Esophagus muscularis mucosa (tissue), 4 donors: ENCODE measurements at places on chromosomes 1 and 21. TPM values are rescaled to one million over a fixed set of nuclear protein-coding genes. Genes with fewer than 3 reads are reported as not detected.

Gene ACTA1
- total RNA-seq = 0.42 TPM

GRCh38 chr1:95041491-95042165 is 31.1 kb downstream of the ALG14 start:
- H3K4me3 ChIP-seq = no peak overlapping the region
- no peak for DNase-seq
- H3K27ac ChIP-seq = peak overlapping the region; percentile 81
- H3K4me1 ChIP-seq = peaks cover 32% of the 10 kb centered on the region
- H3K27me3 ChIP-seq = no peaks in the 10 kb centered on the region

Gene TP73
- total RNA-seq = not detected

Gene ASB17
- total RNA-seq = not detected

GRCh38 chr1:234730770-234731568 is 121.0 kb upstream of the IRF2BP2 start:
- H3K4me3 ChIP-seq = no peak overlapping the region
- H3K4me1 ChIP-seq = peaks cover 39% of the 10 kb centered on the region
- no peak overlapping the region for H3K27ac ChIP-seq
- no peaks in the 10 kb centered on the region for H3K36me3 ChIP-seq

DNA sequence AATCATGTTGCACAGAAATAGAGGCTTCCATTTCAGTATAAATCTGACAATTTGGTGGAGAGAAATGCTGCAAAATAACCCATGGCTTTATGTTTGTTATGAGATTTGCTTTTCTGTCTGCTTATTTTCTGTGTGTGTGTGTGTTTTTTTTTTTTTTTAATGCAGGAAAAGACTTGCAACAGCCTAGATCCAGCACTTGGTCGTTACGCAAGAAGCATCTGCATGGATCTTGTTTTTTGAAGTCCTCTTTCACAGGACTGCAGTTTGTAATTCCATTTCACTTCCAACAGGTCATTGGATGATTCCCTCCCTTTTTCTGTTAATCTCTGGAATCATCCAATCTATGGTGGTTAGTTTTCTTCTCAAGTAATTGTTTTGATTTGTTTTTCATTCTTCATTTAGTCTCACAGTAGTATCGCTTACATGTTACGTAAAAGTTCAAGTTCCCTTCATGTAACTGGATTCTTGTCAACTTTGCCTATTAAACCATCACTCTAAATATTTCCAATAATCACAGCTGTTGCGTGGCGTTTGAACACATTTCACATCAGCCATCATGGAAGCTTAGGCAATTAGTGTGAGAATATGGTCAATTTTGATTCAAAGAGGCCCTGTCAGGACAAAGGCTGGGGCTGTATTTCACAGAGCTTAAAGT is 312.9 kb downstream of the NFIA start:
- no peaks in the 10 kb centered on the region for H3K27me3 ChIP-seq
- peaks cover 59% of the 10 kb centered on the region for H3K4me1 ChIP-seq
- H3K36me3 ChIP-seq = peaks cover 7% of the 10 kb centered on the region
- DNase-seq = no peak
- no peak overlapping the region for H3K4me3 ChIP-seq
- H3K27ac ChIP-seq = no peak overlapping the region

- no peak overlapping the region for H3K27ac ChIP-seq
- peaks cover 23% of the 10 kb centered on the region for H3K4me1 ChIP-seq
- H3K4me3 ChIP-seq = no peak overlapping the region
Observed at GRCh38 chr21:41932191-41932575, 21.6 kb downstream of the C2CD2 start.

DNA sequence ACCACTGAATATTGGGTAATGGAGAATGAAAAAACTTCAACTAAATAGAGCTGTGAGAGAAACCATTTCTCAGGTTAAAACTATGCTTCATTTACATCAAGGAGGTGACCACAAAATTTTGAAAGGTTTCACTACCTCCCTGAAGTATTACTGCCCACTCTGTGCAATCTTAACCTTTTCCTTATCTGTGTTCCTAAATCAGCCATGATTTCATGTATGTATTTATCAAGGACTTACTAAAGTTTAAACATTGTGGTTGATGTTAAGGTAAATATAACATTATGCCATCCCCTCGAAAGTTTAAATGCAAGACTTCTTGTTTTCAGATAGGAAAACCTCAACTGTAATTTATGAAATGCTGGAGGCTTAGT is 84.4 kb downstream of the CLEC20A start:
- no peaks in the 10 kb centered on the region for H3K36me3 ChIP-seq
- H3K4me1 ChIP-seq = peaks cover 3% of the 10 kb centered on the region
- H3K27me3 ChIP-seq = no peaks in the 10 kb centered on the region
- H3K4me3 ChIP-seq = no peak overlapping the region
- H3K27ac ChIP-seq = no peak overlapping the region

DNA sequence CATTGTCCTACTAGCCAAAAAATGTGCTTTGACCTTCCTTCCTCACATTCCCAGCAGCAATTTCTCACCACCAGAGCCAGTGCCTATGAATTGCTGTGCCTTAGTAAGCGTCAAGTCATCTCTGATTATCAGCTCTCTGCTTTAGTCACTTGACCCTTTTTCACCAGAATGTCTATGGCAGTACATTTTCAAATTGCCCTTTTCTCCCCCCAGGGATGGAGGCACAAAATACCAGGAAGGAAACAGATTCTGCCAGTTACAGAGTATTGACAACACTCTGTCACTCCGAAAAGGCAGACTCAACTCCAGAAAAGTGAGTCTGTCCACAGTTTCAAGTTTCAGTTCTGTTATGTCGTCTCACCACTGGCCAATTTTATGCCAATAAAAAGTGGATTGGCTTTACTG is 167.4 kb downstream of the TNFSF18 start:
- no peaks in the 10 kb centered on the region for H3K27me3 ChIP-seq
- no peak overlapping the region for H3K27ac ChIP-seq
- H3K36me3 ChIP-seq = no peaks in the 10 kb centered on the region
- DNase-seq = no peak
- peaks cover 20% of the 10 kb centered on the region for H3K4me1 ChIP-seq

GRCh38 chr1:145977486-145978470 is 13.3 kb downstream of the POLR3GL start:
- H3K27me3 ChIP-seq = no peaks in the 10 kb centered on the region
- peak overlapping the region; percentile 38 for H3K4me3 ChIP-seq
- DNase-seq = peak; percentile 94
- peaks cover 7% of the 10 kb centered on the region for H3K36me3 ChIP-seq
- peak overlapping the region; percentile 94 for H3K27ac ChIP-seq

GRCh38 chr1:151858030-151858746 is 4.7 kb upstream of the THEM5 start:
- no peak for DNase-seq
- no peak overlapping the region for H3K4me3 ChIP-seq
- H3K36me3 ChIP-seq = no peaks in the 10 kb centered on the region
- no peaks in the 10 kb centered on the region for H3K27me3 ChIP-seq

- no peak for DNase-seq
- H3K36me3 ChIP-seq = no peaks in the 10 kb centered on the region
Observed at GRCh38 chr1:50852889-50853288, 107.2 kb downstream of the FAF1 start.

DNA sequence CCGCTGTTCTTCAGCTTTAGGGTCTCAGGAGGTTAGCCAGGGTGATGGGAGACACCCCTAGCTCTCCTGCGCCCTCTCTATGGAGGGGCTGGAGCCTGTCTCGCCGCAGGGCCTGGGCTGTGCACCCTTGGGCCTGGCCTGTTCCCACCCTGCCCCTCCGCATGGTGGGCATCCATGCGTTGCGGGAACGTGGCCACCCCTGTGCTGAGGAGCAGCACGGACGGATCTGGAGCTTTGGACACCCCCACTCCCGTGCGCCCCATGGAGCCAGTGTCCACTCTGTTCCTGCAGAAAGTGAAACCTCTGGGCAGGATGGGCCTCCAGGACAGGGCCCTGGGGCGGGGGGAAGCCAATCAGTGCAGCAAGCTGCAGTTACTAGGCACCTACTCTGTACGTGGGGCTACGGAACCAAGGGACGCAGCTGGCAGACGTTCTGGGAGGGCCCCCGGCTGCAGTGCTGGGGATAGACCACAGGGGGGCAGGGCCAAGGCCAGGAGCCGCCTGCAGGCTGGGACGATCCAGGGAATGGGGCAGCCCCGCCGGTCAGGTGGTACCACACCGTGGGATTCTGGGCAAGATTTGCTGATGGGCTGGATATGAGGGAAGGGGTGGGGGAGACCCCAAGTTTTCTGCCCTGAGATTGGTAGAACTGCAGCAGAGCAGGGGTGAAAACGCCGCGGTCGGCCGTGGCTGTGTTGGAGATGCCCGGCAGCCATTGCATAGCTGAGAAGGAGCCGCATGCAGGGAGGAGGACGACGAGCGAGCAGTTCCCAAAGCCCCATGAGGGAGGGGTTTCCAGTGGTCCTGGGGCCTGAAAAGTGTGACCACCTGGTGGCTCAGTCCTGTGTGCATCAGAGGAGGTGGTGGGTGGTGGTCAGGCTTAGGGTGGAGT is 43.3 kb downstream of the TP73 start:
- no peak overlapping the region for H3K27ac ChIP-seq
- no peak overlapping the region for H3K4me3 ChIP-seq
- H3K4me1 ChIP-seq = peaks cover 8% of the 10 kb centered on the region
- no peaks in the 10 kb centered on the region for H3K27me3 ChIP-seq
- no peaks in the 10 kb centered on the region for H3K36me3 ChIP-seq

Gene GPR52
- total RNA-seq = 5.0 TPM

- no peak for DNase-seq
- no peaks in the 10 kb centered on the region for H3K36me3 ChIP-seq
- H3K4me3 ChIP-seq = no peak overlapping the region
- no peaks in the 10 kb centered on the region for H3K27me3 ChIP-seq
Observed at GRCh38 chr1:166721145-166721544, 118.1 kb upstream of the POGK start.

DNA sequence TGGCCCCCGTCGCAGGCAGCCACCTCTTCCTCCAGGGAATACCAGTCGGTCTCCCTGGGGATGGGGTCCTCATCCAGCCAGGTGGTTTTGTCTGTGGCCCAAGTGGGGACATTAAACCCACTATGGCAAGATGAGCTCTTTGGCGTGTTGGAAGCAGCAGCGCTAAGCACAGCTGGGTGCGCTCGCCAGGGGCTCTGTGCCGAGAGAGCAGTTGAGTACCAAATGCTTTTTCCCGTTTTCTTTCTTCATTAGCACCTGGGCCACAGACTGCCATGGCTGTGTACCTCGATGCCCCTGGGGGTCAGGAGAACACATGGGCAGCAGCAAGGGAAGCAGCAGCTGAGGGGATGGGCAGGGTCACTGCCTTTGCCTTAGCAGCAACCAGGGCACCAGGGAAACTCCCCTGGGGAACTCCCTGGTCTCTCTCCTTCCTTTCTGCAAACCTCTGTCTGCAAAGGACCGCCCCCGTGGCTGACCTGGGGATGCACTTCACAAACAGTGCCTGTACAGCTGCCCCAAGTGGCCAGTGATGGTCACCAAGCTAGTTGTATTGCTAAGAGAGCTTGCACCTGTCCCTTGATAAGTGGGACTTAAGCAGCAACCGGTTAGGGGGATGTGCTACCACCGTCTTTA is 31.1 kb downstream of the EDARADD start:
- H3K27me3 ChIP-seq = no peaks in the 10 kb centered on the region
- H3K4me1 ChIP-seq = no peaks in the 10 kb centered on the region
- no peak overlapping the region for H3K27ac ChIP-seq
- no peaks in the 10 kb centered on the region for H3K36me3 ChIP-seq

Gene VASH2
- 8.3 TPM for total RNA-seq

Gene A3GALT2
- total RNA-seq = not detected

Gene CDC20
- total RNA-seq = not detected
